Fibroblast of villous mesenchyme (primary cell): ENCODE measurements at places on chromosomes 2 and 18.

DNA sequence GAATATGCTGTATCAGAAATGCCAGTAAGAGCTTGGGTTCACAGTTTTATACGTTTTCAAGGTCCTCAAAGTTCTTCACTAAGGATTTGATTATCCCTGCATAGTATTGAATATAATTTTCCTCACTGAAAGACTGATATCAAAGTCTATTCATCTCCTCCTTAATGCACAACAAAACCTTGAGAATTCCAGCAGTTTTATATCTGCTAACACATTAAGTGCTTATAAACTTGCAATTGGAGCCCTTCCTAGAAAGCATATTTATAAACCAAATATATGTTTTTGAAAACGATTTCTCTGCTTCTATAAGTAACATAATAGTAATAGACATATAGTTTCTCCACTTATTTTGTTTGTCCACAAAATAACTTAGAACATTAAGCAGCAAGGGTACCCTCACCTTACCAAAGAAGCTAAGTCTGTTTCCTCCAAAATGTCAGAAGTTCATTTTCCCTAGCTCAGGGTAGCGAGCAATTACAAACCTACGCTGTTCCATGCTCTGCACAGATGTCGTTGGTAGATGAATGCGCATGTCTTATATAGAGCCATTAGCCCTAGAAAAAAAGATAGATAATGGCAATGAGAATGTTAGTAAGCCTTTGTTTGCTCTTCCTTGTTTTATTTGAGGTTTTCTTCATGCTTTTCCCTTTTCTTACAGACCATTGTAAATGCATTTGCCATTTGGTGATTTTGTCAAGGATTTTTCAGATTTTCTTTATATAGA lies 213.2 kb downstream of the RBM43 start:
- DNase-seq, result no peak

- no peak for DNase-seq
These were observed 2.7 kb downstream of the ABHD1 start for GRCh38 chr2:27126252-27126710.

- DNase-seq, result peak; percentile 84
These were observed 95.9 kb downstream of the CRIM1 start for GRCh38 chr2:36451512-36451911.

DNA sequence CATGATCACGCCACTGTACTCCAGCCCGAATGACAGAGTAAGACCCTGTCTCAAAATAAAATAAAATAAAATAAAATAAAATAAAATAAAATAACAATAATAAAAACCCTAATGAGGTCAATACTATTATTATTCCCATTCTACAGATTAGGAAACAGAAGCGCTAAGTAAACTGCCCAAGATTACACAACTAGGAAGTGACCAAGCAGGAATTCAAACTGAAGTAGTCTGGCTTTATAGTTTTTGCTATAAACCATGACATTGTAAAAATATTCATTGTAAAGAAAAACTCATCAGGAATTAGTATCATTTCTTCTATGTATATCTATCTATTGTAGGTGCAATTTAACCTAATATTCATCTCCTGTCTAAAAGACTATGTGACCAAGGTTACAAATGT lies 1.2 kb downstream of the PLEKHM3 start:
- DNase-seq, result no peak

DNA sequence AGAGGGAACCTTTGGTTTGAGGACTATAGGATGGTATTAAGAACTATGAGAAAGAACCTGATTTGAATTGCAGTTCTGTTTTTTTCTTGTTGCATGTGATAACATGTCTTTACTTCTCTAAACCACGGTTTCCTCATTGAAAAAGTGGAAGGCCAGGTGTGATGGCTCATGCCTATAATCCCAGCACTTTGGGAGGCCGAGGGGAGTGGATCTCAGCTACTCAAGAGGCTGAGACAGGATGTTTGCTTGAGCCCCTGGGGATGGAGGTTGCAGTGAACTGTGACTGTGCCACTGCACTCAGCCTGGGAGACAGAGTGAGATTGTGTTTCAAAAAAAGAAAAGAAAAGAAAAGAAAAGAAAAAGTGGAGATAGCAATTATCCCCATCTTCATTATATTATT lies 32.3 kb downstream of the SCN9A start:
- no peak for DNase-seq

GRCh38 chr2:205288686-205289085 lies 393.6 kb upstream of the NRP2 start:
- no peak for DNase-seq

DNA sequence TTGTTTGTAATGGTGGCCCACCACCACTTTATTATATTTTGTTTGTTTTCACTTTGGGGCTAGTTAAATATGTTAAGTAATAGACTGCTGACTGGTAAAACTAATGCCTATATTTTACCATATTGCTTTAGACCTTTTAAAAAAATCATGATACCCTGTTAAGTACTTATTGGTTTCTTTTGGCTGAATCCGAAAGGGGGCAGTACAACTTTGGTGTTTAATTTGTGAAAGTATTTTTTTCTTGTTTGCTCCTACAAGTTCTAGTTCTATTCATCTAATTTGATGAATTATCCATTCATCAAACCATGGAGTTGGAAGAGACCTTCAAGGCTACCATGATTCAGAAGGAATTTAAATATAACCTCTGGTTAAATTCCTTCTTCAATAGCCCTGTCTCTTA lies 147.0 kb downstream of the MBD5 start:
- no peak for DNase-seq

- DNase-seq, result peak; percentile 56
These were observed 154.0 kb upstream of the MAP3K20 start for GRCh38 chr2:172921532-172922236.

DNA sequence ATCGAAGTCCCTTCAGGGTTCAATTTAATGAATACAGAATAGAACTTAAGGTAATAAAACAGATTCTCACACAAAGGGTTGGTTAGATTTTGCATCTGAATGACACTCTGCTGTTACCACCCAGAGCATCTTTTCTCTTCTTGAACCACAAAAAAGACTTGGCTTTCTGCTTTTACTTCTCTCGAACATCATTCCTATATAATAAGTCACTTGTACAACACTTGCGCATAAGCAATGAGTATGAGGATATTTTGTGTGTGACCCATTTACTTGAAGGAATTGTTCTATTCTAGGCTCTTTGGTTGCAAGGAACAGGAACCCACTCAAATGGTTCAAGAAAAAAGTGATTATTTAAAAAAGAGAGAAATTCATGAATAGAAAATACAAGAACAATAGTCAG lies 126.2 kb downstream of the NUP35 start:
- no peak for DNase-seq

DNA sequence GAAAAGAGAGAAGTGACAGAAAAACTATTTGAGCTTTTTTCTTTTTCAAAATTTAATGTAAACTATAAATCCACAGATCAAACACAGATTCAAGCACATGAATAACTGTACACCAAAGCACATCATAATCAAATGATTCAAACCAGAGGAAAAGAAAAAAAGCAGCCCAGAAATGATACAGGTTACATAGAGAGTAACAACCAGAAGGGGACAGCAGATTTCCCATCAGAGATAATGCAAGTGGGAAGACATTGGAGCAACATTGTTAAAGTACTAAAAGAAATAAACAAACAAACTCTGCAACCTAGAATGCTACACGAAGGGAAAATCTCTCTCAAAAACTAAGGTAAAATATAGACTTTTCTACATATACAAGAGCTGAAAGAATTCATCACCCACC lies 34.5 kb downstream of the CMPK2 start:
- DNase-seq, result no peak

- no peak for DNase-seq
These were observed 3.2 kb upstream of the REG3A start for GRCh38 chr2:79162801-79163200.

DNA sequence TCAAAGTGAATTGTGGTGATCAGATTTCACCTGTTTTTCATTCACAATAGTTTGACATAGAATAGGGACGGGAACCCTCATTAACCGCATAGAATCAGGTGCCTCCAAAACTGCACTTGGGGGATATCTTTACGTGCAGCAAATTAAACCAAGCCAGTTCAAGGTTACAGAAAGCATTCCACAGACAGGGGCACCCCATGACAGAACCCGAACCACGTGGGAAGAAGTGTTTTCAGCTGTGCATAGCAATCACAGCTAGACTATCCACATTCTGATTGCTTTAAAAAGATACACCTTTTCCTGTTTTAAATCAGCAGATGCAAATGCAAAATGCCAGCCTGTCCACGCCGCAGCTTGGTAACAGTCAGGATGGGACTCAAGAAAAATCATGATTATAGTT lies 205.8 kb downstream of the ANAPC1 start:
- DNase-seq, result no peak

DNA sequence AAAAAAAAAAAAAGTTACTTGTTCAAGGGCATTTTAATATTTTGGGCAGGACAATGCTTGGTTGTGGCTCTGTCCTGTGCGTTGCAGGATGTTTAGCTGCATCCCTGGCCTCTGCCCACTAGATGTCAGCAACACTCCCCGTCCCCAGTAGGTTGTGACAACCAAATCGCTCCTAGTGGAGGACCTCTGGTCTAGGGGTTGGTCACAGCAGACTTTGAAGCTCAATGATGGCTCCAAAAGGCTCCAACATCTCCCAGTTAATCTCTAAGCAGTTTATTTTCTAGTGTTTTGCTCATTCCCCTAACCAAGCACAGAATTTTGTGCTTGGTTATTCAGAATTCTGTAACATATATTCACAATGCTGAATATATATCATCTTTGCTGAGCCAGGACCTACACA lies 67.0 kb downstream of the CHRNA1 start:
- DNase-seq, result peak; percentile 50

DNA sequence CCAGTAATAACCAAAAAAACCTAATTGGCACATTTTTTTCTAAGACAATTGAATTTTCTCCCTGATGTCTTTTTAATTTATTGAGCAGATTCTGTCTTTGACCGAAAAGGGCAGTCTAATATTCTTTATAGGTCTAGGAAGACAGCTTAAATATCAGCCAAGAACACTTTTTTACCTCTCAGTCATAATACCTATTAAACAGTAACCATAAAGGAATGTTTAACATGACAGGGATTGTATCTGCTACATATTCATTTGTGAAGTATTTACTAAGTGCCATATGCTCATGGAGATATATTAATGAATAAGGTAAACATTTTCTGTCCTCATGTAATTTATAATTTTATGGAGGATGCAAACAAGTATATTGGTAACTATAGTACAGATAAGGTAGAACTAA lies 3.1 kb upstream of the HTR2B start:
- DNase-seq, result no peak
